GM23338 (cell line): ENCODE measurements at places on chromosomes 5 and 9. TPM values are rescaled to one million over a fixed set of nuclear protein-coding genes. Genes with fewer than 3 reads are reported as not detected.

Gene LECT2
- total RNA-seq, result not detected in 2 replicates

Gene SPINK7
- not detected in 2 replicates for total RNA-seq

DNA sequence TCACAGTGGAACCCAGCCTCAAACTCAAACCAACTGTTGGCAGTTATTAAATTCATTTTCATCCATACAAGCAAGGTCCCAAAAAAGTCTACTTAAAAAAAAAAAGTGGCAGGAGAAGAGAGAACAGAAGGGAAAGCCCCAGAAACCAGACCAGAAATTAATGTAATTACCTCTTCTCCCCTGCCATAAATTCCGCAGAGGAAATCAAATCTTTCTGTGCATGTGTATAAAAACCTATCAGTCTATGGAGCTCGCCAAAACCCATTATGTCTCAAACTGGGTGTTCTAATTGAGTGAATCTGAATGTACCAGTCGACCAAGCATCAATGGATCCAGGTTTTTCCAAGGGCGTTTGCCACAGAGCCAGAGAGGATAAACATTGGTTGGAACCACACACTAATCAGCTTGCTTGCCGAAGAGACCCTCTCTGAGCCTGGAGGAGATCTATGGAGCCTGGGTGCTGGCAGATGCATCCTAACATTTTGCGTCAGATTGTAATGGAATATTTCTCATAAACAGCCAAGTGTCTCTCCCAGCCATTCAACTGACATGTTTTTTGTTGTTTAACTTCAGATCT lies 7.9 kb upstream of the HAND1 start:
- no peak for DNase-seq

Gene C7
- total RNA-seq, result 0.07 TPM in 1 of 2 replicates, not detected in the other

Gene GAS1
- 6.1 and 7.7 TPM in 2 replicates for total RNA-seq

- DNase-seq, result no peak
These were observed 22.5 kb downstream of the DYNC2I2 start for GRCh38 chr9:128634111-128634510.

DNA sequence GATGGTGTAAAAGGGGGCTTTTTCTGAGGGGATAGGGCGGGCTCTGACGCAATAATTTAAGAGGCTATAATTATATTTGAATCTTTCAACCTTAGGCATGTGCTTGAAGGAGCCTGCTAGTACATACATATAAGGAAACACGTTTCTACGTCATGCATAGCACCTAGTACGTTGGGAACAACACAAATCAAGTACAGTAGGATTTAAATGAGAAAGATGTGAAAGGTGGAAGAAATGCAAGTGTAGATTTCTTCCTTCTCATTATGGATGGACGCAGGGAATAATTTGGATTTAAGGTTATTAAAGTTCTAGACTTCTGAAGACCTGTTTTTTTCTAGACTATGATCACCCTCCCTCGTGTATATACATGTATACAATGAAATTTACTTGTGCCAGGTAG lies 927 bp upstream of the CDO1 start:
- DNase-seq, result no peak

Gene CCL27
- not detected in 2 replicates for total RNA-seq

DNA sequence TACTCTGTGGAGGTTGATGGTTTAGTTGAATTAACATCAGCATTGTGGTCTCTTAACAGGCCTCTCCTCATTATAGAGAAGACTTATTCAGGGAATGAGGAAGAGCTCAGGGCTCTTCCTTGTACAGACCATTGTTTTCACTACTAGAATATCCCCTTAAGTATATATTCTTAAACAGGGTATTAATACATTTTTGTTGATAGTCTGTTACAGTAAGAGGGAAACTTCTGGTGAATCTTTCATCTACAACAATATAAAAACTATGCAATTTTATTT lies 330.7 kb downstream of the ADGRV1 start:
- DNase-seq, result no peak

- DNase-seq, result no peak
These were observed 124.9 kb downstream of the FGF1 start for GRCh38 chr5:142561029-142561428.

Gene DNAJC21
- total RNA-seq, result 35.7 and 40.8 TPM in 2 replicates

Gene TAF11L5
- total RNA-seq, result not detected in 2 replicates

Gene GZMA
- not detected in 2 replicates for total RNA-seq
